Mucosa of descending colon (tissue), 3 donors: ENCODE measurements at places on chromosomes 16 and 17. TPM values are rescaled to one million over a fixed set of nuclear protein-coding genes. Genes with fewer than 3 reads are reported as not detected.

DNA sequence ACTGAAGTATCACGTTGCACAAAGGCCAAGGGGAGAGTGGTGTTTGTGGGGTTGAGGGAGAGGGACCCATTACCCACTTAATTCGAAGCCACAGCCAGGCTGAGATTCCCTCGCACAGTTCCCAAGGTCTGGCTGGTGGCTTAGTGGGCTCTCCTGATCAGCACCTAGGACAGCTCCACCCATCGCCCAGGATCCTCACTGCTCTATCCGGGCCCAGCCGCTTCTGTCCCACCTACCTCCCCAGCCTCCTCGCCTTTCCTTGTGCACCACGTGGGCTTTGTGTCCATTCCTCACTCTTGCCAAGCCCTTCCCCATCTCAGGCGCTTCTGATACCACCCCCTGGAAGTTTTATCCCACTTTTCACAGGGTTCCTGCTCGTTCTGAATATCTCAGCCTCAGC lies 163.5 kb downstream of the CCT6B start:
- DNase-seq = peak; percentile 28

DNA sequence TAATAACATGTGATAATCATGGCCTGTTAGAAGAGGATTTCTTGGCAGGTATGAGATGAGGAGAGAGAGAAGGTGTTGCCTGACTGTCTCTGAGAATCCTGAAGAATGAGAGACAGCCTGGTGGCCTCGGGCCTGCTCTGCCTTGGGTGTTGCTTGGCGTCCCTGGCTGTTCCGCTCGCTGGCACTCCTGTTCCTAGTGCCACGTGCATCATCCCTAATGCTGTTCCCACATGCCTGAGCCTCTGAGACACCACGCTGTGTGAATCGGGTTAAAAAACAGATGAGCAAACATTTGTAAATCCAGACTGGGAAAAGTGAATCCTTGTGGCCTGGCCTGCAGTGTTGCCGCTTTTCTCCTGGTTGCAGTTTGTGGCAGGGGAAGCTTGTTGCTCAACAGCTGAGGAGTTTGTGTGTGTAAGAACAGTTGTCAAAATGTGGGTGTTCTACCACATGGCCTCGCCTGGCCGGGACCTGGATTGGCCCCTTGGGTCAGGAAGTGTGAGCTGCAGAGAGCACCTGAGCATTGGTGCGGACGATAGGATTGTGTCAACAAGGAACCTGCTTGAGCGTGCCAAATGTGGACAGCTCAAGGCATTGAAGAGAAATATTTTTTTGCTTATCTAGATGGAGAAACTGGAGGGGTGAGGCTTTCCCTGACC lies 22.0 kb downstream of the UBN1 start:
- no peak for DNase-seq

DNA sequence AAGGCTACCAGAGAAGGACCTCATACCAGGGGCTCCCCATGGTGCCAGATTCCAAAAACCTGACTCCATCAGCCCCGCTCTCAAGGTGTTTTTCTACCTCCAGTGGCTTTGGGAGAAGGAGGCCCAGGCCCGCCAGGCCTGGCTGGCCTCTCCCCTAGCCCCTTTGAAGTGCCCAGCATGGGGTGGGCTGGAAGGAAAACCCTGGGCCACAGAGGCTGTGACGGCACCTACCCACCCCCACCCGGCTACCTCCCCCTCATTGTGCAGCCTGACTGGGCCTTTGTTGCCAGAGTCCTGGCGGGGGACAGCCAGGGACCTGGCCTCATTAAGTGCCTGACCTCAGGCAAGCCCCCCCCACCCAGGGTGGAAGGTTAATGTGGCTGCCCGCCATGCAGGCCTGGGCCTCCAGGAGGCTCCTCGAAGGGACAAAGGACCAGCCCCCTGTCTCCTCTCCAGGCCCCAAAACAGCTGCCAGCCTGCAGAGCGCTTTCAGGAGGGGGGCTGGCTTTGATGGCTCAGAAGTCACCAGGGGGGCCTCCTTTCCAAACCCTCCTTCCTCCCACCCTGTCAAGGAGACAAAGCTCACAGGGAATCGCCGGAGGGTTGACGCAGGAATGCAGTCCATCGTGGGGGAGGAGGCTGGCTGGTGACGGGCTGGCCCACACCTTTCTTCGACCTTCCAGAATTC lies 159.4 kb downstream of the ZNF423 start:
- DNase-seq = no peak

- DNase-seq = no peak
Observed at GRCh38 chr16:76796978-76797377, 394.0 kb upstream of the MON1B start.

DNA sequence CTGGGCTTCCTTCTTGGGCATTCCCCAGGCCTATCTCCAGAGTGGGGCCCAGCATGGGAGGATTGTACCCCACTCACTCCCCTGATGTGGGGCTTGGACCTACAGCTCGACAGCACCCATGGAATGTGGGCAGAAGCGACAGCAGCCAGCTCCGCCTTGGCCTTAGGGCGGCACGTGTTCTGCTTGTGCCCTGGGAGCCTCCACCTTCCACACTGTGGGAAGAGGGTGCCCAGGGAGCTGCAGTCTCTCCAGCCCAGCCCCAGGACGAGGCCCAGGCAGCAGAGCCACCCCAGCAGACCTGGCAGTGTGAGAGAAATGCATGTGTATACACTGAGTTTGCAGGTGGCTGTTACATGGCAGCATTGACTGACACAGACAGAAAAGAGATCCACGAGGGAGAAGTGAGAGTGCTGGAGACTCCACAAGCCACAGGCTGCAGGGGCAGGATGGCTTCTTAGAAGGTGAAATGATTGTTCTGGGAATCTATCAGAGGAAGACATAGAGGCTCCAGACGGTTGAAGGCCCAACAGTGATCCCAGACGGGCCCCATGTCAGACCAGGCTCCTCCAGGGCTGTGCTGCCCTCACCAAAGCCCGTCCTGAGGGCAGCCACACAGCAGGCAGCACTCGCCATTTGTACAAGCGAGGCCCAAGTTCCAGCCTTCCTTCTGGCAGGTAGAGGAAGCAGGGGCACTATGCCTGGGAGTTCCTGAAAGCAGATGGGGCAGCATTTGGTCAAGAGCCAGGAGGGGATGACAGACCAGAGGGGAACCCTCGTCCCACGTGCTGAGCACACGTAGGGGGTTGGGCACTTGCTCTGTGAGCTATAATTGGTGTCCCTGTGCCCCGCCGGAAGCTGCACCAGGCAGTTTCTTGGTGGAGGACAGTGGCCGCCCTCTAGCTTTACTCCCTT lies 2.8 kb upstream of the DNASE1 start:
- peak; percentile 31 for DNase-seq

PSKH1 gene
- total RNA-seq = 33.8 TPM

TBC1D3I gene
- total RNA-seq = 0.67 TPM

CMTM1 gene
- total RNA-seq = 3.1 TPM
